ENCODE measurements at places on chromosomes 7 and 10.
A peak's percentile ranks its signal among the peaks of the same experiment; 100 is the strongest.

- DNase-seq: peak; percentile 74
Measured at GRCh38 chr7:7424151-7424873, 111.4 kb downstream of the COL28A1 start.

DNA sequence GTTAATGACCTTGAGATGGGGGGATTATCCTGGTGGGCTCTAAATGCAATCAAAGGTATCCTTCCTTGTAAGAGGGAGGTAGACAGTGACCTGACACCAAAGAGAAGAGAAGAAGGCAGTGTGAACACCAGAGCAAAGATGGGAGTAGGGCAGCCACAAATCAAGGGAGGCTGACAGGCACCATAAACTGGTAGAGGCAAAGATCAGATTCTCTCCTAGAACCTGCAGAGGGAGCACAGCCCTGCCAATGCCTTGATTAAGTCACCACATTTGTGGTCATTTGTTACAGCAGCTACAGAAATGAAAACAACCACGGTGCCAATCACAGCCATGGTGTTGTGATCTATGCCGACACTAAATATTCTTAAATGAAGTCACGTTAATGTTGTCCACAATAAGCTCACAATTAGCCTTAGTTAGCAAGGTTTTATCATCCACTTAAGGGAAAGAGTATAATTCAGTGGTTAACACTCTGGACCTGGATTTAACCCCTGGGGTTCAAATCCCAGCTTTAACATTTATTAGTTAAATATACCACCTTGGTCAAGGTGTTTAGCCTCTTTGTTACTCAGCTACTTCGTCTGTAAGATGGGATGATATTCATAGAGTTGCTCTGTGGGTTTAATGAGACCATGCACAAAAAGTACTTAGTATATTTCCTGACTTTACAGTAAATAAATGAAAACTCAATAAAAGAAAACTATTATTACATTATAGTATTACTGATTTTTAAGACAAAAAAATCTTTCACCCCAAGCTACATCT lies 70.8 kb downstream of the SGMS1 start:
- DNase-seq: peak; percentile 53

DNA sequence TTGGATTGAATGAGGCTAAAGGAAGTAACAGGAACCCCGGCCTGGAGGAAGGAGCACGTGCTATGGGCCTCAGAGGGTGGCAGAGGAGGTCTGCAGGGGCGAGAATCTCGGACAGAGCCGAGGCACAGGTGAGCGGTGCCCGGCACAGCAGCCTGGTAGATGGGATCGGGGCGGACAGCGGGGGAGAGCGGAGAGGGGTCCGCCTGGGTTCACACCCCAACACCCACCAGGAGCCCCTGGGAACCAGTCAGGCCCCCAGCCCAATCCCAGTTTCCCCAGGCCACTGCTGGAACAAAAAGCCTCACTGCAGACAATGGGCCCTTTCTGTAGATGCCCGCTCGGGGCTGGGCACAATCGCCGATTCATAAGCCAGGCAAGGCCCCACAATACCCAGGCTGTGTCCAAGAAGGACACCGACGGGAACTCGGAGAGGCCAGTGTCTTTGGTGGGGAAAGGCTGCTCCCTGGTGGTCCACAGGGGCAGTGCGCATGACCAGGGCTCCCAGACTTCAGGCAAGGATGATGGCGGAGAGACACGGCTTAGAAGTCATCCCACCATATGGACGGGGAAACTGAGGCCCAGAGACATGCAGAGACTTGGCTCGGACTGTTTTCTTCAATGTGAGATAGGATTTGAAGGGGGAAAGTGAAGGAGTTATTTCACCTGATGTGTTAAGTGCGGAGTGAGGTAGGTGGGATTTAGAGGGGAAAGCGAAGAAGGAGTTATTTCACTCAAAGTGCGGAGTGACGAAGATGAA lies 106.9 kb upstream of the GPR26 start:
- DNase-seq: peak; percentile 58

GRCh38 chr10:132528064-132528691 lies 9.4 kb upstream of the INPP5A start:
- DNase-seq: no peak

- DNase-seq: no peak
Measured at GRCh38 chr7:80334196-80334595, 177.7 kb downstream of the GNAT3 start.
